ENCODE measurements at places on chromosomes 7 and 10.
A peak's percentile ranks its signal among the peaks of the same experiment; 100 is the strongest.

- no peak for DNase-seq
Observed at GRCh38 chr10:71367271-71367670, 29.4 kb upstream of the CDH23 start.

- DNase-seq = no peak
Observed at GRCh38 chr7:39606352-39606751, 17.0 kb upstream of the RALA start.

DNA sequence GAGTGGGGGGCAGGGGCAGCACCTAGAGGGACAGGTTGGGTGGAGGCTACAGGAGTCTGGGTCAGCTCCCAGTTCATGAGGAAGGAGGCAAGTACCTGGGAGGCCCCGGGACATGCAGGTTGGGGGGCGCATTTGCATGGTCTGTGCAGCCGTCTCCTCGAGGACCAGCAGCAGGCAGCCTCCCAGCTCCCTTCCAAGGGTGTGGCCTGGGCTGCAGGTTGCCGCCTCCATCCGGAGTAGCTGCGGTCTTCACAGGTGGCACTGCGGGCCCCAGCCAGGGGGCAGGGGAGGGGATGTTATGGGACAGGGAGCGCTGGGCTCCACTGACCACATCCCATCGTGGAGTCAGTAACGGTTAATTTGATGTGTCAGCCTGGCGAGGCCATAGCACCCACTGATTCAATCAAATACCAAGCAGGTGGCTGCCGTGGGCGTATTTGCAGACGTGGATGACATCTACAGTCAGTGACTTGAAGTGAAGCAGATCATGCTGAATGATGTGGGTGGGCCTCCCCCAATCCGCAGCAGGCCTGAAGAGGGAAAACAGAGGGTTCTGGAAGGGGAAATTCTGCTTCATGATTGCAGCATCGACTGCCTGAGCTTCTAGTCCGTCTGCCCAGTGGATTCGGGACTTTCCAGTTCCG lies 81.6 kb downstream of the PRKAG2 start:
- DNase-seq = no peak

- no peak for DNase-seq
Observed at GRCh38 chr10:64505501-64505900, 984.3 kb downstream of the REEP3 start.

DNA sequence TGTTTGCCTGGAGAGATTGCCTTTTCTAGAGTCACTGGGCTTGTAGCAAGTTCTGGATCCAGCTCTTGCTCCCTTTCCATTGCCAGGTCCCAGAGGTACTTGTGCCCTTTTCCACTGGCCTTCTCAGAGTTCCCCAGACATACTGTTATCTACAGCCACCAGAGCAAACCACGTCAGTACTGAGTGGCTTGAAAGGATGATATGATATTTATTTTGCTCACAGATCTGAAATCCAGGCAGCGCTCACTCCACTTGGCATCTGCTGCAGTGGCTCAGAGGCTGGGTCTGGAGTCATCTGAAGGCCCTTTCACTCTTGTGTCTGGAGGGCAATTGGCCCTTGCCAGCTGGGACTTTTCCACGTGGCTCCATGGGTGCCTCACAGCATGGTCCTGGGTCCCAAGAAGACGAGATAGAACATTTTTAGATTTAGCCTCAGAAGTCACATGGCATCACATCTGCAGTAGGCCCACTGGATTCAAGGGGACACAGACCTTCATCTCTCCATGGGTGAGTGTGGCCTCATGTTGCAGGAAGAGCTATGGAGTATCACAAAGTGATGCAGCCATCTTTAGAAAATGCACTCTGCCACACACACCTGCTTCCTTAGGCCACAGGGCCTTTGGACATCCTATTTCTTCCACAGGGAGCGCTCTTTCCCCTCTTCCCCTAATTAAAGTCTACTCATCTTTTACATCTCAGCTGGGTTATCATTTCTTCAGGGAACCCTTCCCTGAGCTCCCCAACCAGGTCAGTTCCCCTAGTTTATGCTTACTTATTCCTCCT lies 22.9 kb upstream of the TCF7L2 start:
- no peak for DNase-seq

- DNase-seq = no peak
Observed at GRCh38 chr7:107503687-107504086, 33.8 kb downstream of the GPR22 start.

- DNase-seq = no peak
Observed at GRCh38 chr10:121307411-121307980, 290.7 kb downstream of the FGFR2 start.

- DNase-seq = no peak
Observed at GRCh38 chr7:25927626-25927978, 224.4 kb upstream of the NFE2L3 start.

DNA sequence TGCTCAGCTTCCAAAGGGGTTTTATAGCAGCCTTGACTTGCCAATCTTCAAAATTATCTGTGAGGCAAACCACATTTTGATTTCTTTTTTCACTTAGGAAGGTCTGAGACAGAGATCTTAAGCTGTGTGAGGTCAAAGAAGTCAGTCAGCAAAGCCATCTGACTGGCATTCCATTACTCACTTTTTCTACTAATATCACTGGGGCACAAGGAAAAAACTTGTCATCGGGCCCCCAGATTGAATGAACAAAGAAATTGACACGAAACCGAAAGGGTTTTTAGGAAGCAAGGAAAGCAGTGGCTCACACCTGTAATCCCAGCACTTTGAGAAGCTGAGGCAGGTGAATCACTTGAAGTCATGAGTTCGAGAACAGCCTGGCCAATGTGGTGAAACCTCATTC lies 78.5 kb upstream of the FRMD4A start:
- DNase-seq = no peak

DNA sequence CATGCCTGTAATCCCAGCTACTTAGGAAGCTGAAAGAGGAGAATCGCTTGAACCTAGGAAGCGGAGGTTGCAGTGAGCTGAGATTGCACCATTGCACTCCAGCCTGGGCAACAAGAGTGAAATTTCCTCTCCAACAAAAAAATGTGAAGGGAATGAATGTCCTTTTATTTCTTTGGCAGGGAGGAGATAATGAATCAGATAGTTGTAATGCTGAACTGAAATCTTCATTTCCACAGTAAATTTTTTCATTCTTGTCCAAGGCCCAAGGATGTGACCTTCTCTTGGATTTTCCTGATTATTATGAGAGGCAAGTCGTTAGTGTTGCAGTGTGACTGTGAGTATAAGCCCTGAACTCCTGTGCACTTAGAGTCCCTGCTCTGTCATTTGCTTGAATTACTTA lies 13.6 kb downstream of the STAMBPL1 start:
- DNase-seq = no peak

DNA sequence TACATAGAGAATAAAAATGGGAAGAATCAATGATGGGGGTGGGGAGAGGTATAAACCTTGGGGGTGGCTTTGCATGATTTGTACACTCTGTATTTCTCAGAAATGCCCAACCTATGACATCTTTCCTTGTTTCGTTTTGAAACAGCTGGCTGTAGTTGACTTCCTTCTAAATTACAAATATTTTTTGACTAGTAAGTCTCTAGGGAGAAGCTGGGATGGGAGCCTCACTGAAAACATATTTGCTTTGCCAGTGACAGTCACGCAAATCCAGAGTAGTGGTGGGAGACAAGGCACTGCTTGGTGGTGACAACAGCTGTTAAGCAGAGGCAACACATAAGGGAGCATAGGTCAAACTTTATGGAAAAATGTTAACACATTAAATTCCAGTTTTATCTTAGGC lies 440.5 kb downstream of the SEMA3D start:
- no peak for DNase-seq

- no peak for DNase-seq
Observed at GRCh38 chr7:155545348-155545747, 1.0 kb downstream of the CNPY1 start.

DNA sequence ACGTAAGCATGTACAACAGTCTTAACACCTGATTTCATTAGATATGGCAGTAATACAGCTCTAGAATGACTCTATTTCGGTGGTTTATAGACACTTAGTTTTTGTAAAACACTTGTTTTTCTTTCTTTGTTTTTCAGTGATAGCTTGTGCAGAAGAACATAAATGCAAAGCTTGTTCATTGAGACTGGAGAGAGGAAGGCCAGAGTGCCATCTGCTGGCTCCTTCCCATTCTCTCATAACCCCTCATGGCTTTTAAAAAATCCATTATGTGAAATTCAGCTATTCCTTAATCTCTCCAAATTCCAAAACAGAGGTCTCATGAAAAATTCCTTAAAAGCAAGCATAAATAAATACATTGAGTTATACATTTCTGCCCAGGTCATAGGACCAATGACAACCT lies 76.3 kb downstream of the CACNB2 start:
- no peak for DNase-seq

GRCh38 chr10:132397036-132397541 lies at the start of gene PWWP2B:
Gene PWWP2B, plus strand, starts transcription at chr10:132397200. Its CDS starts 27 bp downstream, at chr10:132397227.
- DNase-seq = peak; percentile 64

DNA sequence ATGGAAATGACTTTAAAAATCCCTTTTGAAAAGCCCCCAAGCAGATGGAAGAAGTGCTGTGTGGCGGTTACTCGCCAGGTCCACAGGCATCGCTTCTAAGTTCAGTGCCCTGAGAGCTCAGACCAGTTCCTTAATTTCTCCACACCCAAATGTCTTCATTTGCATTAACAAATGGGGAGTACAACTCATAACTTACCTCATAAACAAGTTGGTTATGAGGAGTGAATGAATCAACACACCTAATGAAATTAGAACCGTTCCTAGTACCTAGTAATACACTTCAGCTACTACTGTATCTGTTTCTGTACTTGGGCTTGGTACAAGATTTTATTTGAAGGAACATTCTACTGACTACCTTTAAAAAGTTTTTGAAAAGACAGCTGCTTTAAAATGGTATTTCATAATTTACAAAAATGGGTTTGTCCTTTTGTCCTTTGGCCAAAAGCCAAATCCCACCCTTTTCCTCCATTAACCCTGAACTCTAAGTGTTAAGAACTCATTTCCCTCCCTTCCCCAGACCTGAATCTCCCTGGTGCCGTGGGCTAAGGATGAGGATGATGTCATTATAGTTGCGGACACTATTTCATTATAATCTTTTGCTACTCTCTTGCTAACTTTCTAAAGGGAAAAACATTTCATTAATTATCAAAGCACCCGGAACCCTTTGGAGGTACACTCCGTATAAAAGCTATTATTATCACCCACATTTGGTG lies 221.5 kb upstream of the CELF2 start:
- DNase-seq = no peak

- DNase-seq = no peak
Observed at GRCh38 chr7:116872026-116872425, 9.6 kb downstream of the CAPZA2 start.

Measured in naive thymus-derived CD8-positive, alpha-beta T cell (primary cell).